Activated naive CD4-positive, alpha-beta T cell (primary cell): ENCODE measurements at places on chromosomes 12 and 14.

DNA sequence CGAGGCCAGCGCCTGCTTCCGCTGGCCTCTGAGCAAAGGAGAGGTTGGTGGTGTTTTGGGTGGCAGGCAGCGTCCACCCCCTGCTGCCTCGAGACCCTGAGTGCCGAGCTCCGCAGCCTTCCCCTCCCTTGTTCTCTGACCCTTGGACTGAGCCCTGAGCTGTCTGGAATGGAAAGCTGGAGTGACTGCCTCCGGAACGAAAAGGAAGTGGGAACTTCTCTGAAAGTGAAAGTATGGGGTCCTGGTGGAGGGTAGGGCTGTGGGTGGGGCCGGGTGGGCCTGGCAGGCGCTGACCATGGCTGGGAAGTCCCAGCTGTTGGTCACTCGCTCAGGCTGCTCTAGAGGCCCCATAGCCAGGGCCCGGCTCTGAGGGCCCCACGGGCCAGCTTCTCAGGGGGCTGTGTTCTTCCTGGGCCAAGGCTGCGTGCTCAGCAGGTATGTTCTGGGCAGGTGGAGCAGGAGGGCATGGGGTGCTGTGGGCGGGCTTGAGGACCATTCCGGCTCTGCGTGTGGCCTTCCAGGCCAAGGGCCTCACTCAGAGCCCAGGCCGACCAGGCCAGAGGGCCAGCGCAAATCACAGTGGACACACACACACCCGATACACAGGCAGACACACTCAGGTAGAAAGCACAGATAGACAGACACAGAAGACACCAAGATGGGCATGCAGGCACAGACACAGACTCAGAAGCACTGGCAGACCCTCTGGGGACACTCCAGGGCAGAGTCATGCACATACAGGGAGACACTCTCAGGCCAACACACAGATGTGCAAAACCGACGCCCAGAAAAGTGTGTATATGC lies at the start of gene EXOC3L4:
Gene EXOC3L4, plus strand, starts transcription at position 320 of the 804 bp plus-strand sequence. CDS start 5,495 bp downstream, outside the sequence.
- DNase-seq = no peak

- DNase-seq = no peak
These were observed 133.1 kb downstream of the ANO6 start for GRCh38 chr12:45348986-45349385.

DNA sequence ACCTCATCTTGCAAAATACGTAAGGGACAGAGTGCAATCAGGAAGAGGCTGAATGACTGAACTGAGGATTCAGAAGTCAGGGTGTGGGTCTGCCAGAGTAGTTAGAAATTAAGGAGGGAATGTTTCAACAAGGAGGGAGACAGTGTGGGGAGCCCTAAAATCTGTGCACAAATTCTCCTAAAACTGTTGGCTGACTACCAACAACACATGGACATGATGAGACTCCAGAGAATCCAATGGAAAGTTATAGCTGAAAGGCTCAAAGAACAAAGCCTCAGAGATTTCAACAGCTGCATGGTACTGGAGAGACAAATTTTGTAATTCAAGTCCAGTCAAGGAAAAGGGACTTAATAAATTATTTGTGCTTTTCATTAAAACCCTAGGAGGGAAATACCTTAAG lies 36.1 kb upstream of the NEDD1 start:
- DNase-seq = no peak

GRCh38 chr14:65866886-65867285 lies 454.4 kb downstream of the FUT8 start:
- DNase-seq = no peak

- DNase-seq = no peak
These were observed 4.9 kb downstream of the PRICKLE1 start for GRCh38 chr12:42584651-42585111.

DNA sequence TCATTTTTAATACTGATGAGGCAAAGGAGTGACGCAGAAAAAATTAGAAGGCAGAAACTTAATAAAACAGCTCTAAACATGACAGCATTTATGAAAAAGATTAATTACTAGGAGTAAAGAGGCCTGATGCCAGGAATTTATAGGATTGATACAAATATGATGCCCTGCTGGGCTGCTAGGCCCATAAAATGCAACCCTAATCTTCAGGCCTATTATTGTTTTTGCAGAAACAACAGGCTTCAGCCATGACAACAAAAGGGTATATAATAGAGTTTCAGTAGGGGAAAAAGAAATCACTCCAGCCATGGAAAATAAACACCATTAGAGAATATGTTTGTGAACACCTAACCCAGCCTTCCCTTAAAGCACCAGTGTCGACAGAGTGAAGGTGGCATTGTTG lies 50.6 kb downstream of the OTX2 start:
- no peak for DNase-seq

DNA sequence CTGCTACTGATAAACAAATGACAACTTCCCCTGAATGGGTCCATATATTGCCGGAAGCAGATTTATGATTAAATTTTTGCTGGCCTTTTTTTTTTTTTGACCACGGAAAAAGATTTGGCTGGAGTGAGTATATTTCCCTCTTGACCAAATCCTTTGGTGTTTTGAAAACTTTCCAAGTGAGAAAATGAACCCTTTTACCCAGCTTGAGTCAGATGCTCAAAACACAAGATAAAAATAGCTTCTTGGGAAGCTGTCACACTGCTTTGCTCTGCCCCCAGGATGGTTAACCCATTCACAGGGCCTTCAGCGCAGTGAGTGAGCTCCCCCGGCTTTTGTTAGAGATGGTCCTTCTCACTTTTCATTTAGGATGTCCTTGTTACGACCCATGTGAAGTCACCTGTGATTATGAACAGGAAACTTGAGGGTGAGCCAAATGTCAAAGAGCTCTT lies 224.3 kb downstream of the PELI2 start:
- DNase-seq = no peak

DNA sequence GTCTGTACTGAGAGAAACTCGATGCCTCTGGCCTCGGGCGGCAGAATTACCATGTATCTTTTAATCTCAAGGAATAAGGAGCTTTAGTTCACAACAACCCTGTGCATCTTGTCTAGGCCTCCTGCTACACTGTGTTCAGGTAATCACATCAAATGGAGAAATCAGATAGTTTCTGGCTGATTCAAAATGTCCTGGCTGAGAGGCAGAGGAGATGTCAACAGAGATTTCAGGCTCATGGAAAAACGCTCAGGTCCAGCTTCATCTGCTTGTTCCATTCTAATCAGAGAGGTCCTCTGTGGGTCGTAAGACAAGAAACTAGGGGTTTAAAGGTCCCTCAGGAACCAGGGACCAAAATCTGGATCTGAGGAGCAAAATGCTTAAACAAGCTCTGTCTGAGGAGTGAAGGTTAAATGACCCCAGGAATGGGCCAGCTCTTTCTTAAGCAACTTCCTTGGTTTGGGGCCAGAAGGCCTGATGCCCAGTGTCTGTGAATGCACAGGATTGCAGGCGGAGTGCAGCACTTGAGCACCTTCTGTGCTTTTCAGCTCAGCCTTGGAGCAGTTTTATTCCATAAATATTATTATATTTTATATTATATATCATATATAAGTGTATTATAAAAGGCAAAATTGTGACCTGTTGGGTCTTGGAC lies 170.2 kb upstream of the PRICKLE1 start:
- DNase-seq = no peak

GRCh38 chr12:120132054-120132836 lies 15.7 kb upstream of the RAB35 start:
- DNase-seq = no peak

DNA sequence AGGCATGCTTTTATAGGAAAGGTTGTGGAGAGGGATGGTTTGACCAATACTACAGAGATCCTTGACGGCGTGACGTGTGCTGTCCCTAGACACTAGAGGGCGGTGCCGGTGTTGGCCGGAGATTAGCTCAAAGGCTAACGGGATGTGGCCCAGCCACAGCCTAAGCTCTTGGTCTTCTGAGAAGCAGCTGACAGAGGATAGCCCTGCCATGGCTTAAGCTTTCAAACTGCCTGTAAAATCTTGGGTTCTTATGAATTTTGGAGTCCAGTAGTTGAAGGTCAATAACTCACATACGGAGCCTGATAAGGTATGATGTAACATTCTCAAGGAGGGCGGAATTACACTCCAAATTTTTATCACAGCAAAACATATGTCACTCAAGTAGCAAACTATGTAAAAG lies 515.7 kb upstream of the ATXN7L3B start:
- no peak for DNase-seq

DNA sequence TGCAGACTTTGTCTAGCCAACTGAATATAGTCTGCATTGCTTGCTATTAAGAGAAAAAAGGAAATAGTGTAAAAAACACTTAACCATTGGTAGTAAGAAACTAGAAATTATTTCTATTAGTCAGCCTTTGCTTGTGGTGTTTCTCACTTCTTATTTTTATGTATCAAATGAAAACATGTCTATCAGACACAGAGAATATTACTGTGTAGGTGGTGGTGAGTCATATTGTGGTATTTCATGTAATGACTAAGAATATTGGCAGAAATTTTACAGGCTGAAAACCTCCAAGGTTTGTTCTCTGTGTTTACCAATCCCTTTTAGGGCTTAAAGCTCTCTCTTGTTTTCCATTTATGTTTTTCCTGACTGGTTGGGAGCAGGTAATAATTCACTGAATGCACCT lies 87.2 kb downstream of the DAAM1 start:
- DNase-seq = no peak

- no peak for DNase-seq
These were observed 16.4 kb downstream of the PHETA1 start for GRCh38 chr12:111352296-111352993.

- DNase-seq = no peak
These were observed 16.7 kb upstream of the RNU6-7 start for GRCh38 chr14:32185097-32185496.

DNA sequence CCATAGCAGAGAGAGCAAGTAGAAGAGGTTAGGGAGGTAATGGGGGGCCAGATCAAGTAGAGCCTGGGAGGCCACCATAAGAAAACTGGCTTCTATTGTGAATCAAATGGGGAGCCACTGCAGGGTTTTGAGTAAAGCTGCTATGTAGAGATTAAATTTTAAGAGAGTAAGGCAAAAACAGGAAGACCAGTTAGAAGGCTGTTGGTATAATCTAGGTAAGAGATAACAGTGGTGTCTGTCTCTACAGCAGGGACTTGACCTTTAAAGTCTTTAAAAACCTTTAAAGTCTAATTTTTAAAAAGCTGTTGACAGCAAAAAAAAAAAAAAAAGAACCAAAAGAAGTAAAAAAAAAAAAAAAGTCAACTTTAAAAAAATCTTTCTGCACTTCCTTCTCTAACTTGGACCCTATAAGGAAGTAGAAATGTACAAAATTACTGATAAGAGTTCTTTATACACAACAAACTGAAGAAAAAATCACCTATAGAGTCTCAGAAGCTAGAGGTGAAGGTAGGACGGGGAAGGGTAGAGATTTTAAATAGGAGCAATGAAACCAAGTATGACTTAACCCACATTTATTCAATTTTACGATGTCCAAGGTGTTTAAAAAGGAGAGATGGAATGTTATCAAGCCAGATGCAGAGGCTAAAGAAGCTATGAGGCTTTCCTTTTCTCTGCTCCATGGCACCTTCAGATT lies 26.1 kb downstream of the SGPP1 start:
- DNase-seq = no peak

GRCh38 chr14:95189367-95190132 lies 32.2 kb upstream of the DICER1 start:
- no peak for DNase-seq

- no peak for DNase-seq
These were observed 186.7 kb upstream of the NEDD1 start for GRCh38 chr12:96720363-96720705.

- DNase-seq = no peak
These were observed 663 bp downstream of the WASHC3 start for GRCh38 chr12:102061096-102061559.
